ENCODE measurements at places on chromosomes 16 and 17.

GRCh38 chr16:11390573-11391495, 45.6 kb downstream of the RMI2 start:
- no peak for DNase-seq

- DNase-seq, result no peak
These were observed 27.5 kb downstream of the EPN2 start for GRCh38 chr17:19264681-19265080.

- DNase-seq, result no peak
These were observed at the start of gene ZNF768 for GRCh38 chr16:30526137-30526822. Gene ZNF768 (minus strand): TSS chr16:30526566. CDS start chr16:30526413, 153 bp downstream.

DNA sequence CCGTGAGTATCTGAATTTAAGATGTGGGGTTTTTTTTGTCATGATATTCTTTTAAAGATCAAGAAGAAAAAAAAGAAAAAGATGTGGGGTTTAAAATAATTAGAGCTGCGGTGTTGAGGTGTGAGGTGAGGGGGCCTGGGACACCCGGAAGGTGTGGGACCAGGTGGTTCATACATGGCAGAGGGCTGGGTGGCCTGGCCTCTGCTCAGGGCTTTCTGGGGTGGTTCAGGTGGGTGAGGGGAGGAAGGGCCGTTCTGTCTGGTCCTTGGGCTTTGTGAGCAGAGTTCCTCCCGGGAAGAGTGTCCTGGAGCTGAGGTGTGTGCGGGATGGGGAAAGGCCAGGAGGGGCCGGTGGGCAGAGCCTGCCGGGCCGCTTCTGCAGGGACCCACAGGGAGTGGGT, 5.0 kb downstream of the PRSS27 start:
- DNase-seq, result no peak

DNA sequence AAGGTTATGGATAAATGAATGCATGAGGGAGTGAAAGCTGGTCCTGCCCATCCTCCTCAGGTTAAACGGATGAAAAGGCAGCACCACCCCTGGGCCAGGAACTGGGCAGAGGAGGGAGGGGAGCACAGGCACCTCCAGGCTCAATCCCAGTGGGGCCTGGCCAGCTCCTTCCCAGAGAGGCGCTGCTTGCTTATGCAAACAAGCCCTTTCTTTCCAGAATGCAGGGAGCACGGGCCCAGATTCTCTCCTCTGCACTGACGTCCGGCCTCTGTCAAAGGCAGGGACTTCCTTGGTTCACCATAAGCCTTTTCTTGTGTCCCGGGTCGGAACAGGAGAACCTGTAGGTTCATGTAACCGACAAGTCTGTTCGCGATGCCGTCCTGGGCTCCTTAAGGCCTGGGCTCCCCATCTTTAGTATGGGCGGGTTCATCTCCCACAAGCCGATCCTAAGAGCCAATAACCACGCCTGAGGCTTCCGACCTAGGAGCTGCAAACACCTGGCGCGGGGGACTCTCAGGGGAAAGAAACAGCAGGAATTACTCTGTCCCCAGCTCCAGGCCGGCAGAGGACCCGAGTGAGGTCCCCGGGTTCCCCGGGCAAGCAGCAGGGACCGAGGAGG, 16.3 kb downstream of the ENPP7 start:
- no peak for DNase-seq

DNA sequence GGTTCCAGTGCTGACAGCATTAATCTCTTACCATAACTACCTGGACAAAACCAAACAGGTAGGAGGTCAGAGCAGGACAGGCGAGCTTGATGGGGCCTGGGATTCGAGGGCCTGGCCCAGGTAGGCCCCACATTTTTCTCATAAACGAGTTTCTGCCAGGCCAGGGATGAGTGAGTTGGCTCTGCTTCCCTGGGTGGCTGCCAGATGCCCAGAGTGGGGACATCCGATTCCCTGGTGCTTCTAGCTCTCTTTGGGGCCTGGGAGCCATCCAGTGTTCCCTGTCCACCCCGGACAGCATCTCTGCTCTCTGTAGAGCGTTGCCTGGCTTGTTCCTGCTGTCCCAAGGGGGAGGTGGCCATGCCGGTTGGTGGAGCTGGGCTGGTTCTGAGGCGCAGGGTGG, 25.1 kb downstream of the TSC2 start:
- DNase-seq, result no peak

DNA sequence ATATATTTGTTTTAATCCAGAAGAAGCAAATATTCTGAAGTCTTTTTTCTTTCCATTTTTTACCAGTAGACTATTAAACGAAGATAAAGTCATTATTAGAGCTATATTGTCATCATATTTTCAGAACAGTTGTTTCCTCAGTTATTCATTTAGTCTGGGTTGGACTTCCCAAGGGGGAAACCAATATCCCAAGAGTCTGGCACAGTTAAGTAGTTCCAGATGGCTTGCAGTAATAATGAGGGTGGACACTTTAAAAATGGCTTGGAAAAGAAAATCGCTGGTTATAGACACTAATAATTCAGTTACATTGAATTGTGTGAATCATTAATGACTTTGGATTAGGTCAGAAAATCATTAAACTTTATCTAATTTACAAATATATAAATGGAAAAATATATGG, 3.9 kb downstream of the PPM1E start:
- no peak for DNase-seq

- DNase-seq, result peak; percentile 17
These were observed 29.4 kb downstream of the C16orf87 start for GRCh38 chr16:46801428-46802049.

- DNase-seq, result no peak
These were observed 8.9 kb downstream of the RHBDF2 start for GRCh38 chr17:76492123-76492988.

GRCh38 chr16:2530629-2531318, 434 bp downstream of the CEMP1 start:
- DNase-seq, result no peak

DNA sequence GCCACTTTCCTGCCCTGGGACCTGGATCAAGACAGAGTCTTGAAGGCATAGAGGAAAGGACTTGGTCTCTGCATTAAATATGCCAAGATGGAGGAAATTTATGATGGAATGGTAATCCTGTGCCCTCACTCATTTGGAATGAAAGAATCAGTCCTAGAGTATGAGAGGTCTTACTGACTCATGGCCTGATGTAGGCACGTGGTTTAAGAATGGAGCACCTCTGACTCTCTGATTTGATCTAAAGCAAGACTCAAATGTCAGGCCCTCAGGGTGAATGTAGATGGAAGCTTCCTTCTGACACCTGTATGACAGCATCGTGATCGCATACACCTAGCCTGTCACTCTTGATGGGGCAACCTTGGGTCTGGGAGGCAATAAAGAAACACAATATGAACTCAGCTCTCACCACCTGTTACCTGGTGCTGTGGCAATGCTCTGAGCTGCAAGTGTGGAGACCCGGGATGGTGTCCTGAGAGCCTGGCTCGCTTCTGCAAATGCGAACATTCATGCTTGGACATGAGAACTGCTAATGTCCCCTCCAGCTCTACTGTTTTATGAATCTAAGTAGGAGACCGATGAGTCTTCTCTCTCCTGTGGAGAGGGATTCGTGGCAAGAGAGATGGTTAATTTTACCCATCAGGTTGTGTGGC, 229.9 kb downstream of the ABCC12 start:
- DNase-seq, result no peak

DNA sequence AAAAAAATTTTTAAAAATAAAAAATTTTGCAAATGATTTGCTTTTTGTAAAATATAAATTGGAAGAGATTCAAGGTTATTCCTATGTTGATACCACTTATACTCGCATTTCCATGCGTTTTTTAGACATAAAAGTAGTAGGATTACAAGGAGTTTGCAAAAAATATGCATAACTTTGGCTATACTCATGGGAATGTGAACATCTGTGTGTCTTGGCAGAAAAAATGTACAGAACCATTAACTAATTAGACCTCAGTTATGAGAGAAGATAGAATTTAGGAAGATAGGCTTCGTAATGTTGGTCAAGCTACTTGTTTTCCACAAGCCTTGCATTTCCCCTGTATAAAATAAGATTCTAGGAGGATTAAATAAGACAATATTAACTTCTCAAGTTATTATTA, 61.1 kb upstream of the VPS4A start:
- DNase-seq, result no peak

GRCh38 chr16:11639925-11640899, 28.0 kb upstream of the SNN start:
- peak; percentile 86 for DNase-seq

DNA sequence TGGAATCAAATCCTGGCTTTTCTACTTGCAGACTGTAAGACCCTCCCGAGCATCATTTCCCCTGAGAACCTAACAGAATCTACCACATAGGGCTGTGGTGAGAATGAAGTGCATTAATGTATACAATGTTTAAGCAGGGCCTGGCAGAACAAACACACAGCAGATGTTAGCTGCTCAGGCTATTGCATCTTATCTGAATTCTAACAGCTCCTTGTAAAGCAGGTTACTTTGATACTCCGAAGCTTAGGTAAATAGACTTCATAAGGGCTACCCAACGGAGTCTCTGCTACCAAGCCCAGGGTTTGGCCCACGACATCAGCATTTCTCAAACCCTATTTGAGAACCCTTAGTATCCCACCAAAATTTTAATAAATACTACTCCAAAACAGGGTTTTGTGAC, 24.4 kb upstream of the NOS2 start:
- no peak for DNase-seq

DNA sequence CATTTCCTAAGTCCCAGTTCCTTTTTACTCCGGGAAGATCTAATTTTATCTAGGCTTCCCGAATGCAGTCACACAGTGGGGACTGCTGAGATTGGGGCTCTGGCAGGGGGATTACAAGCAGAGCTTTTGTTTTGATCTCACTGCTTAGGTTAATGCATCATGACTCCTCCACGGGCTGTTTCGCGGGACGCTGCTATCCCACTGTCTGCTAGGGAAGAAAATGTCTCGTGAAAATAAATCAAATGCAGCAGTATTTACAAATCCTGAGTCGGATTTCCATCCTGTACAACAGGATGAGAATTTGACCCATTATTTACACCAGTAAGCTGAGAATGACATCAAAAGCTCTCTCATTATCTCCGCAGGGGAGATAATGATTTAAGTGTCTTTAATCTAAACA, 83.8 kb downstream of the CDH11 start:
- no peak for DNase-seq

All from fibroblast of skin of back (primary cell).